ENCODE measurements at places on chromosomes 7 and 10. TPM values are rescaled to one million over a fixed set of nuclear protein-coding genes. Genes with fewer than 3 reads are reported as not detected.

The SYT15B gene
- polyA plus RNA-seq, result not detected

The PRSS37 gene
- 1.6 TPM for polyA plus RNA-seq

The TMEM26 gene
- polyA plus RNA-seq, result not detected

The TFPI2 gene
- polyA plus RNA-seq, result not detected

The SLC26A3 gene
- not detected for polyA plus RNA-seq

The ALDH18A1 gene
- polyA plus RNA-seq, result 10.9 TPM

The PRRT4 gene
- 2.1 TPM for polyA plus RNA-seq
